CD4-positive, alpha-beta memory T cell (primary cell): ENCODE measurements at places on chromosomes 13 and 19. TPM values are rescaled to one million over a fixed set of nuclear protein-coding genes. Genes with fewer than 3 reads are reported as not detected.

GRCh38 chr19:42274065-42274682, 5.1 kb downstream of the CIC start:
- peaks cover 54% of the 10 kb centered on the region for H3K4me1 ChIP-seq
- no peak for DNase-seq
- peaks cover 13% of the 10 kb centered on the region for H3K36me3 ChIP-seq
- no peaks in the 10 kb centered on the region for H3K27me3 ChIP-seq

DNA sequence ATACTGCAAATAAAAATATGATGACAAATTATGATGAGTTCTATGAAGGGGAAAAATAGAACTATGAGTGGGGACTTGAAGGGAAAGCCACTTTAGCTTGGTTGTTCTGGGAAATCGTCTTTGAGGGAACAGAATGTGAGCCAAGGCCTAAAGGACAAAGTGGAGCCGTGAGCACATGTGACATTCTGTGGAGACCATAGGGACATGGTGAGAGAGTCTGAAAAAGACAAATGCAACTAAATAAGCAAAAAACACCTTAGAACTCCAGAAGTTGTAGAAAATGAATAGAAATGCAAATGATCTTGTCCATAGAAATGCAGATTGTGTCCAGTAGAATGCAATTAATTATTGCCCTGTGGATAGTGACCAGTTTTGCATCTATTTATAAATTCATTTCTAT, 86.8 kb upstream of the ANKRD10 start:
- no peaks in the 10 kb centered on the region for H3K36me3 ChIP-seq
- no peak overlapping the region for H3K27ac ChIP-seq
- no peak for DNase-seq
- no peak overlapping the region for H3K4me3 ChIP-seq

GRCh38 chr13:42215578-42216421, 56.2 kb upstream of the AKAP11 start:
- H3K4me1 ChIP-seq = no peaks in the 10 kb centered on the region
- H3K36me3 ChIP-seq = peaks cover 3% of the 10 kb centered on the region
- H3K4me3 ChIP-seq = no peak overlapping the region

DNA sequence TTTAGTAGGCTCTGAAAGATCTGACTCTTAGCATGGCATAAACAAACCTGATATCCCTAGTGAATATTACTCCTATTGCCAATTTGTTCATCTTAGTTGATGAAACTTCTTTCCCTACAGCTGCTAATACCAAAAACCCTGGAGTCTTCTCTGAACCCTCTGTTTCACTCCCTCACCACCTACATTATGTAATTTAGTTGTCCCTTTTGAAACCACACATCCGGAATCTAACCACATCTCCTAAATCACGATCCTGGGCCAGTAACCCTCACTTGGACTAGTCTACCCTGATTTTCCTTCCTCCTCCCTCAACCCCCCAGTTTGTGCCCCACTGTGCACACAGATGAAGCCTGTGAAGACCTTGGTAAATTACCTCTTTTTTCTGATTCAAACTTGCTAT, 1.2 kb downstream of the ZNF256 start:
- H3K4me1 ChIP-seq = peaks cover 18% of the 10 kb centered on the region
- peak overlapping the region; percentile 69 for H3K4me3 ChIP-seq
- no peak overlapping the region for H3K27ac ChIP-seq
- DNase-seq = no peak
- H3K36me3 ChIP-seq = peaks cover 23% of the 10 kb centered on the region

GRCh38 chr13:71217827-71218226, 649.2 kb downstream of the DACH1 start:
- no peaks in the 10 kb centered on the region for H3K27me3 ChIP-seq
- H3K4me3 ChIP-seq = no peak overlapping the region
- H3K4me1 ChIP-seq = no peaks in the 10 kb centered on the region
- H3K36me3 ChIP-seq = no peaks in the 10 kb centered on the region

- H3K36me3 ChIP-seq = peaks cover 4% of the 10 kb centered on the region
- H3K27me3 ChIP-seq = no peaks in the 10 kb centered on the region
- no peak overlapping the region for H3K27ac ChIP-seq
- DNase-seq = no peak
Observed at GRCh38 chr19:11574689-11575088, 2.8 kb downstream of the ACP5 start.

- no peaks in the 10 kb centered on the region for H3K4me1 ChIP-seq
- no peak overlapping the region for H3K27ac ChIP-seq
- no peaks in the 10 kb centered on the region for H3K27me3 ChIP-seq
Observed at GRCh38 chr13:29499506-29500165, 95.9 kb downstream of the SLC7A1 start.

GRCh38 chr13:24982333-24982999, 113.5 kb upstream of the PABPC3 start:
- H3K4me1 ChIP-seq = no peaks in the 10 kb centered on the region
- no peaks in the 10 kb centered on the region for H3K36me3 ChIP-seq
- DNase-seq = no peak
- no peak overlapping the region for H3K4me3 ChIP-seq
- no peaks in the 10 kb centered on the region for H3K27me3 ChIP-seq

The SGCG gene
- not detected for polyA plus RNA-seq

The RASL11A gene
- 0.21 TPM for polyA plus RNA-seq

The TMPRSS9 gene
- not detected for polyA plus RNA-seq

The KLK4 gene
- not detected for polyA plus RNA-seq
